Naive thymus-derived CD4-positive, alpha-beta T cell (primary cell): ENCODE measurements at places on chromosomes 11 and 22. TPM values are rescaled to one million over a fixed set of nuclear protein-coding genes. Genes with fewer than 3 reads are reported as not detected.

TRIOBP gene
- 30.0 TPM for total RNA-seq

MORC2 gene
- 63.6 TPM for total RNA-seq

BMAL1 gene
- total RNA-seq, result 68.4 TPM

CBLIF gene
- total RNA-seq, result not detected

GPHA2 gene
- not detected for total RNA-seq
